Activated CD4-positive, alpha-beta T cell treated with anti-CD3 and anti-CD28 coated beads, Interleukin-2, amount 10 ng/mL, durations not matched to agents 7 days and 5 days (primary cell): ENCODE measurements at places on chromosomes 7 and 10. TPM values are rescaled to one million over a fixed set of nuclear protein-coding genes. Genes with fewer than 3 reads are reported as not detected.

PRSS37 gene
- not detected for total RNA-seq

FFAR4 gene
- not detected for total RNA-seq

CYREN gene
- 34.4 TPM for total RNA-seq

C10orf53 gene
- not detected for total RNA-seq
